ENCODE measurements at places on chromosomes 6 and 20. TPM values are rescaled to one million over a fixed set of nuclear protein-coding genes. Genes with fewer than 3 reads are reported as not detected.

- no peak overlapping the region for H3K4me3 ChIP-seq
- H3K36me3 ChIP-seq = no peaks in the 10 kb centered on the region
- no peak for DNase-seq
- H3K4me1 ChIP-seq = no peaks in the 10 kb centered on the region
Measured at GRCh38 chr6:39451831-39452230, 129.3 kb upstream of the KCNK16 start.

DNA sequence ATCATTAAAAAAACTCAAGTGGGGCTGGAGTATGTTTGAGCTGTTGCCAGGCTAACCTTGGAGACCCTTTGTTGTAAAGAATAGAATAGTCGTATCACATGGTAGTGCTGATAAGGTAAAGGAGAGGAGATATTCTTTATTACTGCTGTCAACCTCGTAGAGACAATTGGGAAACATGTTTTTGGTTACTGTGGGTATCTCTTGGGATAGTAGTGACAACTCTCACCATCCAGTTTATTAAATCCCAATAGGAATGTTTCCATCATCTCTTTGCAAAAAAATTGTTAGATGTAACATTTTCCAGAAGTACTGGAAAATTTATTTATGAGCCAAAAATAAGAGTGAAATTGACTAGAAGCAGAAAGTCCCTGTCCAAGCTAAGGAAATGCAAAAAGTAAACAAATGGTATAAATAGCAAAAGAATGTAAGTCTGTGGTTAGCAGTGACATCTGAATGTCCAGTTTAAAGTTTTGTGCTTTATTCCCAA, 829.3 kb upstream of the CITED2 start:
- no peak overlapping the region for H3K4me3 ChIP-seq
- DNase-seq = no peak
- peaks cover 6% of the 10 kb centered on the region for H3K4me1 ChIP-seq
- no peaks in the 10 kb centered on the region for H3K36me3 ChIP-seq
- no peaks in the 10 kb centered on the region for H3K27me3 ChIP-seq
- no peak overlapping the region for H3K27ac ChIP-seq

PI16 gene
- 89.7 TPM for total RNA-seq

RHAG gene
- total RNA-seq = not detected

DNA sequence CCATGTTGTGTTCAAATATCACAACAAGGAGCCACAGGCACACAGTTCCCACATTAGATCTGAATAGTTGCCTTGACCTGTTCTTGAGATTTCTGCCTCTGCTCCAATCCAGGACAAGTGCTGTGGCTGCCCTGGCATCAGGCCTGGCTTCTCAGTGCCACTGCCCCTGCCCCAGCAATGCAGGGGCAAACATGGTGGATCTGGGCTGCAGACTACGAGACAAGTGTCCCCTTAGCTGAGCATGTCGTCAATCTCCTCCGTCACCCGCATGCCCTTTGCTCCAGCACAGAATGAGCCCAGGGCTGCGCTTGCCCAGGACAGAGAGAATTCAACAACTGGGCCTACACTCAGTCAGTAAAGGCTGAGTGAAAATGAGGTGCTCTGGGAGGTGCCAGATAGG, 201.6 kb downstream of the SYNDIG1 start:
- H3K27ac ChIP-seq = no peak overlapping the region
- peaks cover 12% of the 10 kb centered on the region for H3K4me1 ChIP-seq
- no peaks in the 10 kb centered on the region for H3K27me3 ChIP-seq

SNAP91 gene
- total RNA-seq = 3.0 TPM

DNA sequence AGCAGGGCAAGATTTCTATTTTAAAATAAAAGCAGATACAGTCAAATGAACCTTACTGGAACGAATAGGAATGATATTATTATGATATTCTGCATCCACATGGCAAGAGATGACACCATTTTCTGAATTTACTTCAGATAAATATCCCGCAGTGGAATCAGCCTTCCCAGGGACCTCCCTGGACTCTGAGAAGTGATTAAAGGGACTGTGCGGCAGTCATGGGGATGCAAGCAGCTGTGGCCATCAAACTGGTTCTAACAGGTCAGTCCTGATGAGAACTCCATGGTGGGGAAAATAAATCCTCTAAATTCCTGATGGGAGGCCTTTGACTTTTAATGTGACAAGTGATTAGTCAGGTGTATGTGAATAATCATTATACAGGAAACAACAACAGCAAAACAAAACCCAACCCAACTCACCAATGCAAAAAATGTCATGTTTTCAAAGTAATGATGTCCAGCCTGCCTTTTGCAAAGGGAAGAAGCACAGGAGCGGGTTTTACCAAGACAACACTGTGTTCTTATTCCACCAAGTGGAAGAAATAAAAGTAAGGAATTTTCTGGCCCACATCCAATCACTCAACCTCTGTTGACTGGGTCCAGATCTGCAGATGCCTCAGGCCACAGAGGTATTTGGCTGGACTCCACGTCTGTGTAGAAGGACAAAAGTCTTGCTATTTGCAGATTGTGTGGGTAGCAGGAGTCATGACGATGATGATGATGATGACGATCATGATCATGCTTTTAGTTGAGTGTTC, 61.9 kb upstream of the CITED2 start:
- H3K27ac ChIP-seq = no peak overlapping the region
- DNase-seq = no peak
- no peaks in the 10 kb centered on the region for H3K27me3 ChIP-seq
- H3K36me3 ChIP-seq = no peaks in the 10 kb centered on the region

DNA sequence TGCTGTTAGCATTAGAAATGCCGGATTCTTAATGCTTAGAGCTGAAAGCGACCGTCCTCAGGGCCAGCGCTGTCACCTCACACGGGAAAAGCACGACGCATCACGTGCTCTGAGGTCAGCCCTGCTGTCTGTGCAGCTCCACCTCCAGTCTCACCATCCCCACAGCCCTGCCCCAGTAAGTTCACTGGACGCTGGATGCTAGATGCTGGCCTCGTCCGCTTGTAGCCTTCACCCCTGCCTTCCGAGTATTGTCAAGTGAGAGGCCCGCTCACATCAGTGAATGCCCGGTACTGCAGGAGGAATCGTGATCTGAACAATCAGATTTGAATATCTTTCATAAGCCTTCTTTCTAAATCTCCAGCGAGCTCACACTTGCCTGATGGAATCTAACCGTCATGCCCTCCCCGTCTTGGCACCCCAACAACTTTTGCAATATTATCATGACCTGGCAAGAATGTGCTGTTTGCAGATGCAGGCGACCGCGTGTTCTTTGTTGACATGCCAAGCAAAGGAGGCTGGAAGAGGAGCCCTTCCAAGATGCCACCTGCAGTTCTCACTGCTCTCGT, 64.9 kb downstream of the DLL1 start:
- no peaks in the 10 kb centered on the region for H3K27me3 ChIP-seq
- H3K4me3 ChIP-seq = no peak overlapping the region
- no peaks in the 10 kb centered on the region for H3K36me3 ChIP-seq
- no peak overlapping the region for H3K27ac ChIP-seq

DNA sequence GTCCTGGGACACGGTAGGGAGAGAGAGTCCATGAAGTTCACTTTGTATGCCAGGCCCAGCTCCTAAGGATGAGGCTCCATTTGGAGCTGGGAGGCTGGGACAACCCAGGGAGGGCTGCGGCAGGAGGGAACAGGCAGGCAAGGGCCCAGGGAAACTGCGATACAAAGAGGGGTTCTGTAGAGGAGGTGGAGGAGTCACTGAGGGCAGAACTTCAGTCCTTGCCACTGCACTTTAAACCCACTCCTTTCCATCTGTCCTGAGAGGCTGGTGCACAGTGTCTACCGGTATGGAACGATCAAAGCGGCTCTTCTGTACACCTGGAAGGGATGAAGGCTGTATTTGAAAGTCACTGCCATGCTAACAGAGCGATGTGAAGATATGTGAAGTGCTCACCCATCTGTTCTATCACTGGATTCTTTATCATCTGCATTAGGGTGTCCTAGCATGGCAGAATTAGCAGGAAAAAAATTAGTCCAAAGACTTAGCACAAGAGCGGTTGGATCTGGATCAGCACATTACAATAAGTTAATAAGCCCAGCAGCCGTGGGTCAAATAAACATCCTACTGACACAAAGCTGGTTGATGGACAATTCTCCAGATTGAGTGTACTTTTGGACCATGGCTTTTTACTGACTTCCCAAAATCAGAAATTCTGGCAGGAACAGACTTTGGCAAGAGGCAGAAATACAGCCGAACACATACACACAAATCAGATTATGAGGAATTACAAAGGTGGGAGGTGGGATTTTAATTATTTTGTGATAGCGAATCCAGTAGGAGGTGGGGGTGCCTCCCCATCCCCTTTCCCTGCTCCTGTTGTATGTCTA, 20.9 kb upstream of the ZFAND3 start:
- DNase-seq = no peak
- H3K27me3 ChIP-seq = no peaks in the 10 kb centered on the region
- no peak overlapping the region for H3K27ac ChIP-seq
- no peak overlapping the region for H3K4me3 ChIP-seq

GRCh38 chr6:131958542-131959470, 7.6 kb upstream of the CCN2 start:
- no peaks in the 10 kb centered on the region for H3K36me3 ChIP-seq
- H3K4me3 ChIP-seq = no peak overlapping the region
- no peak overlapping the region for H3K27ac ChIP-seq
- peaks cover 24% of the 10 kb centered on the region for H3K4me1 ChIP-seq
- no peak for DNase-seq

GRCh38 chr6:62998022-62998421, 213.2 kb upstream of the FKBP1C start:
- no peak overlapping the region for H3K4me3 ChIP-seq
- H3K27me3 ChIP-seq = no peaks in the 10 kb centered on the region
- H3K4me1 ChIP-seq = no peaks in the 10 kb centered on the region
